Fibroblast of lung (primary cell): ENCODE measurements at places on chromosomes 13 and 19.

DNA sequence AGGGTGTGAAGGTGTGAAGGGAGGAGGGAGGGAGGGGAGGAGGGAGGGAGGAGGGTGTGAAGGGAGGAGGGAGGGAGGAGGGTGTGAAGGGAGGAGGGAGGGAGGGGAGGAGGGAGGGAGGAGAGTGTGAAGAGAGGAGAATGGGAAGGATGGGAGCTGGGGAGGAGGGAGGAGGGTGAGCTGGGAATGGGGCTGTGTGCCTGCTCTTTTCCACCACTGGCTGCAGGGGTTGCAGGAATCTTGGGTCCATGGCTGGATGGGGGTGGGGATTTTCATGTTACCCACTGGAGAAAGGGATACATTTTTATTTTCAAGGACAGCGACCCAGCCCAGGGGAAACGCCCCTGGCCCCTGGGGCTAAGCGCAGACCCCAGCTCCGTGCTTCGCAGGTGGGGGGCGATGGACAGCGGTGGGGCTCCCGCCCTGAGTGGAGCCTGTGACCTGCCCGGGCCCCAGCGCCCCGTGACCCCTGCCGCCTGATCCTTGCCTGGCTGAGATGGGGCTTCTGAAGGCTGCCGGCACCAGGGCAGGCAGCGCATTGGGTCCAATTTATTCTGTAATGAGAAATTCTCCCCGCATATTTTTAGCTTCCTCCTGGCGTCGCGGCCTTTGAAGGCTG lies 3.0 kb upstream of the EFNA2 start:
- DNase-seq = no peak

- no peak for DNase-seq
Measured at GRCh38 chr13:40457929-40458719, 208.3 kb downstream of the FOXO1 start.

GRCh38 chr13:110643324-110643723 lies 28.0 kb downstream of the NAXD start:
- no peak for DNase-seq

- DNase-seq = no peak
Measured at GRCh38 chr13:37241786-37242185, 136.3 kb upstream of the CSNK1A1L start.

DNA sequence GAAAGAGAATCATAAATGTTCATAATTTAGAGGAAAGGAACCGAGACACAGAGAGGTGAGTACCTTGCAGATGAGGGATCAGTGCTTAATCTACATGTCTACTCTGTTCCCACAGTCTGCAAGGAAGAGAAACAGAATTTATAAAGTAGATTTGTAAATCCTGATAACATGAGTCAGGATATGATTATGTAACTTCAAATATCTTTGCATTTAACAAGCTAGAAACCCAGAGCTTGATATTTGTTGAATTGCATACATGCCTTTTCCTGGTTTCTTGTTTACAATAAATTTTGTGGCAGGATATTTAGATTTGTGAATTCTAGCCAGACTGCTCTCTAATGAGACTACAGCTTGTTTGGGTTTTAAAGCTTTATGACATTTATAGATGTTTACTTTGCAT lies 219.2 kb downstream of the ENOX1 start:
- DNase-seq = peak; percentile 38

DNA sequence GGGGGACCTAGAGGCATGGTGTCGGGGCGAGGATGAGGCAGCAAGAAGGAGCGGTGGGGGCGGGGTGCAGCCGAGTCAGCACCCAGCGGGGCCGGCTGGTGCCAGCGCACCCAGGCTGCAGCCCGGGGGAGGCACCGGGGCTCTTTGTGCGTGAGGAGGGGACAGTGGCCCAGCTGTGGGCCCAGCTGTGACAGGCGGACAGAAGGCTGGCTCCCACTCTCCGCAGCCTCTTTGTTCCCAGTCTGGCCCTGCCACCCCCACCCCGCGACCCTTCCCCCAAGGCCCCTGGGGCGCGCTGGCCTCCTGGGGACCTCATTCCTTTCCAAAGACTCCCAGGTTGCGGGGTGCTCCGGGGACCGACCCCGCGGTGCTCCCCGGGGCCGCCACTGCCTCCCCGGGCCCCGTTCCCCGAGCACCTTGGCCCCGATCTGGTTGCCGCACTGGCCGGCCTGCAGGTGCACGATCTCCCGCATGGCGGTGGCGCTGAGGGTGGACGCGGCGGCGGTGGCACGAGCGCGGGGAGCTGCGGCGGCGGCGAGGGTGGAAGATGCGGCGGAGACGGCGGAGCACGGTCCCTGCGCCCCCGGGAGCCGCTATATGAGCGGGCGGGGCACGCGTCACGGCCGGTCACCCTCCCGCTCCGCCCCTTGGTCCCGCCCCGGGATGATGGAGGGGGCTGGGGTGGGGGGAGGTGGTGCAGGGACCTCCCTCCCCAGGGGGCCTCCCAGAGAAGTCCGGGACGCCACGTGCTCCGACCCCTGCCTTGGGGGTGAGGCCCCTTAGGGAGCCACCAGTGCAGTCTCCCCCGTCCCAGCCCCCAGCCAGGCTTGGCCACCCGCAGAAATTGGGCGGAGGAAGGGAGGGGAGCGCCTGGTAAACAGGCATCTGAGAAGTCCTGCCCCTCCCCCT lies at the start of gene TUBB4A:
Gene TUBB4A, minus strand, starts transcription at position 570 of the 909 bp plus-strand sequence. Its CDS starts 97 bp downstream, at position 473.
- no peak for DNase-seq

- DNase-seq = no peak
Measured at GRCh38 chr19:51760697-51761356, at the start of gene FPR2. Gene FPR2, plus strand, starts transcription at chr19:51761180. Its CDS starts 7,479 bp downstream, at chr19:51768659.

DNA sequence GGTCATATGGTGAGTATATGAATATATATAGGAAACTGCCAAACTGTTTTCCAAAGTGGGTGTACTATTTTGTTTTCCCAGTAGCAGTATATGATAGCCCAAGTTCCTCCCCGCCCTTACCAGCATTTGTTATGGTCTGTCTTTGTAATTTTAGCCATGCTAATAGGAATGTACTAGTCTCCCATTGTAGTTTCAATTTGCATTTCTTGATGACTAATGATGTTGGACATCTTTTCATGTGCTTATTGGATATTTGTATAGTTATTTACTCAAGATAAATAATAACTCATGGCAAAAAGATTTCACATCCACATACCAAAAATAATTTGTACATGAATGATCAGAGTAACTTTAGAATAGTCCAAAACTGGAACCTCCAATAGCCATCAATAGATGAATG lies 75.3 kb upstream of the SERP2 start:
- peak; percentile 58 for DNase-seq

DNA sequence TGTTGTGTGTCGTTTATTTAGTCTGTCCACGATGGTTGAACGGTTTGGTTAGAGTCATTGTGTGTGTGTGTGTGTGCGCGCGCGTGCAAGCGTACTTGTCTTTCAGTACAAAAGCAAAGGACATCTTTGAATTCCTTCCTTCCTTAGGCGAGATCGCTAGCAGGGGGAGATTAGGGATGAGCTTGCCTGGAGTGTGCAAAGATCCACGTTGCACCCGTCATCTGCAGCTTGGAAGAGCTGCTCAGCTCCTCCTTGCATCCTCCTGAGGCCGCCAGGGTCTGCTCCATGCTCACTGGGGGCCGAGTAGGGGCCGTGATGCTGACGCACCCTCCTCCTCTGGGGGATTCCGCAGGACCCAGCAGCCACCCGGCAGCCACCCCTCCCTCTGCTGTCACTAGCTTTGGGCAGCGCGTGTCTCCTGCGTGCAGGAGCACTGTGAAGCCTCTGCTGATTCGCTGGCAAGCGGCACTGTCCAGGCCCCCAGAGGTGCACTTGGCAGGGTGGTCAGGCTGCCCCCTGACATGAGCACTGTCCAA lies 137.3 kb downstream of the KDM4B start:
- no peak for DNase-seq

- peak; percentile 38 for DNase-seq
Measured at GRCh38 chr19:5547881-5548280, 19.9 kb downstream of the TINCR start.

GRCh38 chr13:72851678-72852014 lies 69.7 kb downstream of the PIBF1 start:
- no peak for DNase-seq

DNA sequence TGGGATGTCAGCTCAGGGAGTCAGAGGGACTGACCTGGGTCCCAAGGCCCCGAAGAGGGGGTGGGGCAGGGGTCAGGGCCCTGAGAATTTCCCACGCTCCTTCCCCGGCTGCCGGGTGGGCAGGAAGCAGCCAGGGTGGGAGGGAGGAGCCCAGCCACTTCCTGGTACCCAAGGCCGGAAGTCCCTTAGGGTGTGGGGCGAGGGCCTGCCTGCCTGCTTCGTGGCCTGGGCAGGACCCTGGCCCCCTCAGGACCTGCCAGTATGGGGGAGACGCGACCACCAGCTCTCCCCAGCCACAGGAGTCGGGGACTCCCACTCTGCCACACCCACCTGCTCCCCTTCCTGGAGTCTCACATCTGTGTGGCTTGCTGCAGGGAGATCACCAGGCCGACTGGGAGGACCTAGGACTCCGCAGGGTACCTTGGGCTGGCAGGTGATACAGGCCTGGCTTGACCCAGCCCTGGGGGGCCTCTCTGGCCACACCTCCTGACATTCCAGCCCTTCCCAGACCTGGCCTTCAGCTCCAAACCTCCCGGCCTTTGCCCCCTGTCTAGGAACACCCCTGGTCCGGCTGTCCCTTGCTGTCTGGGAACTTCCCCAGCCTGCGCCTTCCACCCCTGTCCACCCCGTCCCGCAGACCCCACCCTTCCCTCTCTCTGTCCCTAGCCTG lies 9.8 kb upstream of the CIRBP start:
- peak; percentile 60 for DNase-seq

DNA sequence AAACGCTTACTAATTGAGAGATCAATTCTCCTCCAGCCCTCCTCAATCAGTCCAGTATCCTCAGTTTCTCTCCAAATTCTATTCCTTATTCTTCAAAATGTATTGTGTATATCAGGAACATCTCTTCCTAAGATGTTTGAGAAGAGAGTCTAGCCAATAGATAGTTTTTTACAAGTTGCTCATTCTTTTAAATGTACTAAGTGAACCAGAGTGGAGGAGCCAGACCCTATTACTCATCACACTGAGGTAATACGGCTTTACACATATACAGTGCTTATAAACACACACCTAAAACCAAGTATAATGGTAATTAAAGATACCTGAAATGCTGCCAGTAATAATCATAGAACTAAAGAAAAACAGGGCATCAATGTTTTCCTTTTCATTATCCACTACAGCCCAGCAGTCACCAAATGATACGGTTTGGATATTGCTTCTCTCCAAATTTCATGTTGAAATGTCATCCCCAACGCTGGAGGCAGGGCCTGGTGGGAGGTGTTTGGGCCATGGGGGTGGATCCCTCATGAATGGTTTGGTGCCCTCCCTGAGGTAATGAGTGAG lies 45.2 kb upstream of the HMGB1 start:
- no peak for DNase-seq

DNA sequence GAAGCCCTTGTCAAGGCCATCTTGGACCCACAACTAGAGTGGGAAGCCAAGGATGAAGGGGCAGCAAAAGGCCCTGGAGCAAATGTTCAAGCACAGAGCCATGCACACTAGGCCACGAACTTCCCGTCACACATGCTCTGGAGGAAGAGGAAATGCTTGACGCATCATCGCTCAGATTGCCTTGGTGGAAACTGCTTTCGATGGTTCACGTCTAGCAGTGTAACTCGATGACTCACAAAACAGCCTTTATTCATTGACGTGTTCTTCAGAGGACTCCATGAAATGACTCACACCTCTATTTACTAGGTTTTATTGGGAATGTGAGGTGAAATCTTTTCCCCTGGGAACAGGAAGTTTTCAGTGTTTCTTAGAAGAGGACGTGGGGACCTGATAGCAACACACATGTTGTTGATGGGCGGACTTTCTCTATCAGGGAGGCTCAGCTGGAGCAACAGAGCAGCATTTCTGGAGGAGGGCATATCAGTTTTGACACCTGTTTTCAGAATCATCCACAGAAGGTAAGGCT lies 79.8 kb upstream of the FLT1 start:
- DNase-seq = peak; percentile 91

- no peak for DNase-seq
Measured at GRCh38 chr19:8075158-8076074, 22.9 kb downstream of the CCL25 start.

DNA sequence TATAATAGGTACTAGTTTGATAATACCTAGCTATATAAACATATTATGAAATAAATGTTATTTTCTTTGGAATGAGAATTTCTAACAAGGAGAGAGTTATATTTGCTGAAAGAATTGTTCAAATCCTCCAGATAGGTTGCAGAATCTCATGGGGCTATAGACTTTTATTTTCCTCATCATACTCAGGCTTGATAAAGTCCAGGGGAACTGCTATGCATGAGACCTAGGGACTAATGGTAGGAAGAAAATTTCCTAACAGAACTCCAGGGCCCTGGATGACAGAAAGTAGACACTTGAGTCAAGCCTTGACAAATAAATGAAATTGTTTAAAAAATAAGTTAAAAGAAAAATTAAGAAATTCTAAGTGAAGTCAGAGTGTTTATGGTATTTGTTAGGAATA lies 138.5 kb upstream of the DACH1 start:
- DNase-seq = no peak

DNA sequence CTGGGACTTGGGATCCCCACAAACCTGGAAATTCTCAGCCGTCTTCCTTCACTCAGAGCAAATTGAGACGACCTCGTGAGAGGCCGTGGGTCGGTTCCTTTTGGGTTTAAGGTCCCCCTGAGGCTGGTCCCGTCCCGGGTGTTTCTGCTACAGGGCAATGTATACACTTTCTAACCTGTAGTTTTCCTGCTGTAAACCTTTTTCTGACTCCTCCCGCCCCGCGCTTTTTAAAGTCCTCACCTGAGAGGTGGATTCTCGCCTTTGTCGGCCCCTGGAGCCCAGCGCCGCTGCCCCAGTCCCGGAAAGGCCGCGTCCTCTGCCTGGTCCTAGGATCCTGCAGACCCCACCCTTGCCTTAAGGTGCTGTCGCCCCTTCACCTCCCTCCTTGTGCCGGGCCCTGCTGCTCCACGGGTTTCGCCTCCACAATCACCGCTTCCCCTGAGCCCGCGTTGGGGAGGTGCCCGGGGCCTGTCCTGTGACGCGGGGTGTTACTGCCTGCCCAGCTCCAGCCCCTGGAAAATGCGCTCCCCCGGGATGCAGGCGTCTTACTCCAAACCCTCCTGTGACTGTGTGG lies 391 bp downstream of the ZNF761 start:
- DNase-seq = peak; percentile 6

DNA sequence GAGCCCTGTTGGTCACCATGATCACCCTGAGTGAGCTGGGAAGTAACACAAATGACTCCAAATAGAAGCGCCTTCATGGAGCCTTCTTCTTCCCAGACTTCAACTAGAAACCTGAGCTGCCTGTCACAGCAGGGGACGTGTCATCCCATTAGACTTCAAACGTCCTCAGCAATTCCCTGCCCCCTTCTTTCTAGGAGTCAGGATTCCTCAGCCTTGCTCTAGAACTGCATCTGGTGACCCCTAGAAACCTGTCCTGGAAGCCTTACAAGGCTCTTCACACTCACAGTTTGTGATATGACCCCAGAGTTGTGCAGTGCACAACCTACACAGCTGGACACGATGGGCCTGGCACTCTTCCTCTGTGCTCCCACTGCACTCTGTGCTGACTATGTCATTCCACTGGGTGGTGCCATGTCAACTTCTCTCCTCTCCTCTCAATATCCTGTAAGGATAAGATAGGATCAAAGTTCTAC lies 23.6 kb upstream of the TTYH1 start:
- DNase-seq = no peak

- DNase-seq = peak; percentile 38
Measured at GRCh38 chr19:4229179-4229931, at the start of gene EBI3. Gene EBI3, plus strand, starts transcription at chr19:4229523. Its CDS starts 28 bp downstream, at chr19:4229551.
